ENCODE measurements at places on chromosomes 16 and 17.

DNA sequence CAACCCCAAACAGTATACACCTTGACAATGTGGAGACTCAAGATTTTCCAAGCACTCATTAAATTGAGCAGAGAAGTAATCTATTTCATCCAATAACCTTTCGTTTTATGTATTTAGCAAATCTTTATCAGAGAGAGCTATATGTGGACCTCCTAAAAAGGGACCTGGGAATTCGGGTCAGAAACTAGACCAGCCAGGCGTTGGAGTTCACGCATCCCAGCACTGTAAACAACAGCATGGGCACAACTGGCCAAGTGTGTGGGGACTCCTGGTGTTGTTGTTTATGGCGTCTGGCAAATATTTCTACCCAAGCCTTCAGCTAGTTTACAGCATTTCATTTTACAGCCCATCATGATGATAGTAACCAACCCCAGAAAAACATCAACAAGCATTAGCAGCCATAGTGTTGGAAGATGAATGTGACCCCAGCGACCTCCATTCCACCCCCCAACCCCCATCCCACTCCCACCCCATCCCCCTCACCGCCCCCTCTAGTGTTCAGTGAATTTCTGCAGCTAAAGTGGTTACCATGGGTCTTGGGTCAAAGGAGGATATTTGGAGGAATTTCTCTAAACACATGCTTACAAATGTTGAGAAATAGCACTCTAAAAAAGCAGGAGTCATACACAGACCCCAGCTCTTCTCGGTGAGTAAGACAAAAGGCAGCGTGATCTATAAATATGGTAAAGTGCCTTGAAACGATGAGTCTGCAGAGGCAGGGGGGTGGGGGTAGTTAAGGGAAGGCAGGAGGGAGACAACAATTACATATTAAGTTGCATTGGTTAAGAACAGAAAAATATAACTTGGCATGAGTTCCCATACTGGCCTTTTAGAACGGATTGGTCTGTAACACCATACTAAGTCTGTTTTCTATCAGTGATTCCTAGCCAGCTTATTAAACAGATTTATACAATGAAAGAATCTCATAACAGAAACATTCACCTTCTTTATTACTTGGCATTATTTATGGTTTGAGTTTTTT is 91.4 kb upstream of the TBX2 start:
- no peak for DNase-seq

DNA sequence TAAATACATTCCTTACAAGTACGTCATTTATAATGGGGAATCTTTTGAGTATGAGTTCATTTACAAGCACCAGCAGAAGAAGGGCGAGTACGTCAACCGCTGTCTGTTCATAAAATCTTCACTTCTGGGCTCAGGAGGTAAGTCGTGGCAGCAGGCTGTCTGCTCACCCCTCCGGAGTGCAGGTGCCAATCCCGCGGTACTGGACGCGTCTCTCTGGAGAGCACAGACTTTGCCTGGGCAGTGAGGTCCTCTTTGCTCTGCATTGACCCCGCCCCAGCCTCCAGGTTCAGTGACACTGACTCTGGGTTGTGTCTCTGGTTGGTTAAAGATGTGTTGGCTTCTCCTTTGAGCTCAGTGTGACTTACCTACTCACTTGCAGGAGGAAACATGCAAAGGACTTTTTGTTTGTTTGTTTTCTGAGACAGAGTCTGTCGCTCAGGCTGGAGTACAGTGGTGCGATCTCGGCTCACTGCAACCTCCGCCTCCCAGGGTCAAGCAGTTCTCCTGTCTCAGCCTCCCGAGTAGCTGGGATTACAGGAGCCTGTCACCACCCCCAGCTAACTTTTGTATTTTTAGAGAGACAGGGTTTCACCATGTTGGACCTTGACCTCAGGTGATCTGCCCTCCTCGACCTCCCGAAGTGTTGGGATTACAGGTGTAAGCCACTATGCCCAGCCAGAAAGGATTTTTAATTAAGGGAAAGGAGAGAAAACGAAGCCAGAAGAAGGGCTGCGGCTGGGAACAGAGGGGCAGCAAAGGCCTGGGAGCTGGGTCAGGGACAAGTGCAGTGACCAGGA is 31.2 kb downstream of the RNF213 start:
- DNase-seq: no peak

GRCh38 chr17:55521186-55521585 is 9.9 kb upstream of the SMIM36 start:
- DNase-seq: no peak

GRCh38 chr17:82022310-82022980 is at the start of gene CENPX:
TSS of gene CENPX (minus strand) at chr17:82022878. CDS start at chr17:82022861, 17 bp downstream.
- no peak for DNase-seq

DNA sequence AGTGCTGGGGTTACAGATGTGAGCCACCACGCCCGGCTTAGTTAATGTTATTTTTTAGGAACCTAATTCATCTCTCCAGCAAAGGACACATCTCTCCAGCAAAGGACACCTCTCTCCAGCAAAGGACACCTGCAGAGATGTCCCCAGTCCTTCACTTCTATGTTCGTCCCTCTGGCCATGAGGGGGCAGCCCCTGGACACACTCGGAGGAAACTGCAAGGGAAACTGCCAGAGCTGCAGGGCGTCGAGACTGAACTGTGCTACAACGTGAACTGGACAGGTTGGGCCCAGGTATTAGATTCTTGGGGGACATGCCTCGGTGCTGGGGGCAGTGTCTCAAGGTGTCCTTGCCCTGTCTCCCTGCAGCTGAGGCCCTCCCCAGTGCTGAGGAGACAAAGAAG is 4.7 kb downstream of the PFAS start:
- DNase-seq: no peak

- no peak for DNase-seq
Observed at GRCh38 chr17:8391711-8392110, 5.9 kb downstream of the RNF222 start.

DNA sequence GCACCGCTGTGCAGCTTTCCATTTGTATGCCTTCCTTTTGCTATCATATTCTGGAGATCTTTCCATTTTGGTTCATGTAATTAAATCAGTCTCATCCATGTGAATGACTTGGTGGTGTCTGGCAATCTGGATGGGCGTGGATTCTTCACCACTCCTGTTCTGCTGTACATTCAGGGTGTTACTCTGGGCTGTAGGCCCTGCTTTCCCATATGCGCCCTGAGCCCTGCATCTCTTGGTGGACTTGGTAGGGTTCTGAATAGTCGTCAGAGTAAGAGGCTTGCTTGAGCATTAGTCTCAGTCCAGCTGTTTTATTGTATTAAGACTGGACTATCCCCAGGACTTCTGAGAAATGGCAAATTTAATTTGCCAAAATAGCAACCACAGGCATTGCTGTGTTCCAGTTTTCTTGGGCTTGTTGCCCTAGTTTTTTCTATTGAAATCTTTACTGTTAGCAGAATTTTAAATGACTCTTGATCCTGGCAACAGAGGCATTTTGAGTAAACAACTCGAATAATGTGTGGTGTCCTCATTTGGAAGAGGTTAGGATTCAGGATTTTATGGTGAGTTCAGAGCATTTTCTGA is 14.9 kb downstream of the BANP start:
- no peak for DNase-seq

GRCh38 chr17:60381958-60382357 is 10.0 kb downstream of the USP32 start:
- no peak for DNase-seq

- no peak for DNase-seq
Observed at GRCh38 chr16:65679785-65680184, 557.9 kb upstream of the CDH11 start.

- no peak for DNase-seq
Observed at GRCh38 chr17:53844491-53845107, 21.9 kb downstream of the KIF2B start.

DNA sequence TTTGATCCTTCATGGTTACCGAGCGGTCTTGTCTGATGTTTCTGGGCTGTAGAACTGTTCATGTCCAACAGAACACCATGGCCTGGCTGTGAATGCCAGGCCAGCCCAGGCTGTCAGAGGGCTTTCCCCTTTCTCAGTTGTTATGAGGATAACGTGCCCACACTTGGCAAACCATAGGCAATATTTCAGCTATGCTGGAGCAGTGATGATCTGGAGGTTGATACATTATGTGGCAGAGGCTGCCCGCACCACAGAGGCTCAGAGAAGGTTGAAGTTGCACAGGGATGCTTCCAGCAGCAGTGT is 92.9 kb downstream of the C16orf78 start:
- DNase-seq: no peak

- DNase-seq: no peak
Observed at GRCh38 chr17:63304704-63305261, 141.3 kb downstream of the CYB561 start.

DNA sequence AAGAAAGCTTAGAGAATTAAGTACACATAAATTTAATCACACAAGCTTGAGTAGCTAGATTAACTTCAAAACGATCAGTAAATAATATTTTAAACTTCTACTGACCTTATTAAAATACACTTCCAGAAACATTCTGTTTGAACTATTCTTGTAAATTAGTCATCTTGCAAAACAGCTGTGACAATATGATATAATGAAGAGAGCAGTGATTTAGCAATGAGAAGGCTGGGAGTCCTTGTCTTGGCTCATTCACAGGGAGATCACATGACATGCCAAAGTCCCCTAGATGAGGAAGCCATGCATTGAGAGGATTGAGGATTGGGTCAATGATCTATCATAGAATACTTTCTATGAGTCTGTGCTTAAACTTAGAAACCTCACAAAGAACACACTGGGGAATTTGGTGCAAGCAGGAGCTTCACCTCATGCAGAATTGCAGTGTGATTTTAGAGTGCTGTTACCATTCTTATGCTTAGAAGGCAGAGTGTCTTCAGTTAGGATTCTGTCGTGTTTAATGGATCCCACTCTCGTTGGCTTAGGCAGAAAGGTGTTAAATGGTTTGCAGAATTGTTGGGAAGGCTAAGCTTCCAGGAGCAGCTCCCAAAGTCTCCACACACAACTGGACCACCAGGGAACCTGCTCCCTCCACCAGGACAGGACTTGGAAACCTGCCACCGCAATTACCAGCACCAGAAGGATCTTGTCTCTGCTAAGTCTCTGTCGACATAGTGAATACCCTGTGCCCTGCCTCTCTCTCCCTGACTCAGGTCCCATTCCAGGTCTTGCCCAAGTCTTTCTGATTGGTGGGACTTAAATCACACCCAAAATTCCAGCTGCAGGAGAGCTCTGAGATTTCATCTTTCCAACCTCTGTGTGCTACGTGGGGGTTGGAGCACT is 87.1 kb downstream of the USP22 start:
- DNase-seq: no peak

DNA sequence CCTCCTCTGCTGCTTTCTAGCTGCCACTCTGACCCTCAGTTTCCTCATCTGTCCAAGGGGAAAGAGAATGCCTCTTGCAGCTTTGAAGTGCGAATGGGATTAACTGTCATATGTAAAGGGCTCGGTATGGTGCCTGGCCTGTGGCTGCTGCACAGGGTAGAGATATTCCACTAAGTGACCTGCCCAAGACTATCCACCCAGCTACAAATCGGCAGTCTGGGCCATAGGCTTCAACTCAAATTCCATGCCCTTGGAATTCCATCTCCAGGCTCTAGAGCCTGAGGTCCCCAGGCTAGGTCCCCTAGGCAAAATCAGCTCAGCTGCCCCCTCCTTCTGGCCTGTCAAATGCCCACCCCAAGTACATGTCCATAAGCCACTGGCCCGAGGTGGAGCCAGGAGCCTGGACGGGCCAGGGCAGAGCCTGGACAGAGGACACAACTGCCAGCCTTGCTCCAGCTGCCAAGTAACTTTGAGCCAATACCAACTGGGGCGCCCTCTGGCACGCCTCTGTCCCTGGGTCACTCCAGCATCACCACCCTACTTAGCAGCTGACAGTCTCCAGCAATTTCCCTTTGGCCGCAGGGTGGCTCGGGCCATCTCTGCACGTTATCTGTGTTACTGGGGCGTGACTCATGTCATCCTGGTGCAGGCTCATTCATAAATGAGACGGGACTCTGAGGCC is 57.2 kb downstream of the SDK2 start:
- DNase-seq: peak; percentile 14

DNA sequence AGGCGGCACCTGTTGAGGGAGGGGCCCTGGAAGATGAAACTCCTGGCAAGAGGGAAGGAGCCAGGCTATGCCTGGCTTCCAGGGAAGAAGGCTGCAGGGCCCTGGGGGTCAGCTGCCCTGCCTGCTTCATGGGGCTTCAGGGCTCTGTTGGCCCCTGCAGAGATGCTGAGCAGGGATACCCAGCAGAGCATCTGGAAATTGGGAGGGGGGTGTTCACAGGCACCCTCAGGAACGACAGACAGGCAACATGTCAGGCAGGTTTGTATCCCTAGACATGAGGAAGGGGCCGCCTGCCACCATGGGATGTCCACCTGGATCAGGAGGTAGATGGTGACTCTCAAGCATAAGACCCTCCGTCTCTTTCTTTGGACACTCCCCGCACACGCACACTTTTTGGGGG is 13.8 kb upstream of the ZNF423 start:
- DNase-seq: no peak

- DNase-seq: no peak
Observed at GRCh38 chr16:11245222-11245737, 10.7 kb downstream of the SOCS1 start.

Data from COLO829 (cell line).